ENCODE measurements at places on chromosomes 6 and 20.

GRCh38 chr20:51305316-51306052 lies 237.0 kb downstream of the NFATC2 start:
- DNase-seq, result no peak

DNA sequence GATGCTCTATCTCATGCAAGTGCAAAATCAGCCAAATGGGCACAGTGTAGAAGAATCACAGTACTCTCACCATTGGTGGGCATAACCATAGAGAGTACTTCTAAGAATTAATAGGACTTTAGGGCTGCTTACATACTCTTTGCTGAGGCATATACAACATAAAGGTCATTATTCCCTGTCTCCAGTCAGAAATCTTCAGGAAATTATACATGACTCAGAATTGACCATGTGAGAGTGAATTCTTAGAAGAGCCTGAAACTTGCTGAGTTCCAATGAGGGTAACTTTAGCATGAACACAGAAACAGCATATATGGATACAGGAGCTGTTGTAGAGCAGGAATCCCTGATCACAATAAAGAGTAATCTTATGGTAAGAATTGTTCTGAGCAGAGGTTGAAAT lies 498.7 kb downstream of the TENT5A start:
- no peak for DNase-seq

DNA sequence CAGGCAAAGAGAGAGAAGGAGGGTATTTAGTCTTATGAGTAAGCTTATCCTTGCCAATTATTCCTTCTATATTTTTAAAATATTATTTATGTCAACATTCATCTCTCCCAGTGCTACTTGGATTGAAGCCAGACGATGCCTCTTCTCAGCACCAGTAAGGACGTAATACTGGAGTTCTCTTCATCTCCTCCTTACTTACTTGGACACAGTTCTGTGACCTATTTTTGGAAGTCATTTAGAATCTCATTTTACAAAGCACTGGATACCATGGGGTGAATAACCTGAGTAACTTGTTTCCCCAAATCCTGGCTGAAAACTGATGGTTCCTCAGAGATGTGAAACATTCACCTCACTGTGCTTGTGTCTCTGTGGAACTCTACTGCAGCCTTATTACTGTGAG lies 137.4 kb upstream of the LAMP5 start:
- DNase-seq, result no peak

DNA sequence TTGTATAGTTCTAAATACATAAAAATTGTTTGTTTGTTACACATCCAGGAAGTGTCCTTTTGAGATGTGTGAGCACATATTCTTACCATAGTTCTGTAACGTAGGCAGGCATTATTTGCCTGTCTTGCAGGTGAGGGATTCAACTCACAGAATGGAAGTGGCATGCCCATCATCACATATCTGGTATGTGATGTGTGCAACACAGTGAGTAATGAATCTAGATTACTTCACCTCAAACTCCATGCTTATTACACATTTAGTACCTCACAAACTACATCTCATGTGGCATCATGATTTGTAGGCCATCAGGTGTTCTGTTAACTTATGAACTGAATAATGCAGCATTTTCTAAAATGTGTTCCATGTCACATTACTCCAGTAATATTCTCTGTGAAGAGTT lies 181.6 kb downstream of the PLCB4 start:
- DNase-seq, result no peak

GRCh38 chr6:157097255-157097955 lies 225.9 kb downstream of the TMEM242 start:
- DNase-seq, result no peak

- no peak for DNase-seq
Measured at GRCh38 chr6:108897371-108897770, 49.1 kb downstream of the ARMC2 start.

DNA sequence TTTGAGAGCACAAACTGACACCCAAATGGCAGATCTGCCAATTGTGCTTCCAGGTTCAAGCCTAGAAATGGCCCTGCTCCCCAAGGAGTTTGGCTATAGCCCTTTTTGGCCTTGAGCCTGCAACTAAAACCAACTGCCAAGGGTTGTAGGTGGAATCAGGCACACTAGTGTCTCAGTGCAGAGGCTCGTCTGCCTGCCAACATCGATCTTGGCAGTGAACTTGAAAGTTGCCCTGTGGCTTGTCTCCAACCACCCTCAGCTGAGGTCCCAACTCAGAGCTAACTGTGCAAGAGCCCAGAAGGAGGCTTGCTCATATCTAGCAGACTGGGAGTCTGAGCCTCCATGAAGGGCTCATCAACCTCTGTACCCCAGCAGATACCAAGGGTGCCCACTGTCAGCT lies 92.7 kb upstream of the GLP1R start:
- no peak for DNase-seq

DNA sequence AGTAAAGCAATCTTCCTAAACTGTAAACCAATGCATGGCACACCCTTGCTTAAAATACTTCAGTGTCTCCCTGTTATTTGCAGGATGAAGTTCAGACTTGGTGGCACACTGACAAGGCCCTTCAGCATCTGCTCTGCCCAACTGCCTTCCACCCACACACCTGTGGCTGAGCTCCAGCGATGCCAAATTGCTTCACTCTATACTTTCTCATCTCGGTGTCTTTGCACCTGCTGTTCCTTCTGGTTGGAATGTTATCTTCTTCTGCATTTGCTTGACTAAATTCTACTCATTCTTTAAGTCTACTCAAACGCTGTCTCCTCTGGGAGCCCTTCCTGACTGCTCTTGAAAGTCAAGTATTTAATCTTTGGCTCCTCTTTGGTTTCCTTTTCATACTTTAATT lies 100.1 kb upstream of the SUPT3H start:
- DNase-seq, result no peak

DNA sequence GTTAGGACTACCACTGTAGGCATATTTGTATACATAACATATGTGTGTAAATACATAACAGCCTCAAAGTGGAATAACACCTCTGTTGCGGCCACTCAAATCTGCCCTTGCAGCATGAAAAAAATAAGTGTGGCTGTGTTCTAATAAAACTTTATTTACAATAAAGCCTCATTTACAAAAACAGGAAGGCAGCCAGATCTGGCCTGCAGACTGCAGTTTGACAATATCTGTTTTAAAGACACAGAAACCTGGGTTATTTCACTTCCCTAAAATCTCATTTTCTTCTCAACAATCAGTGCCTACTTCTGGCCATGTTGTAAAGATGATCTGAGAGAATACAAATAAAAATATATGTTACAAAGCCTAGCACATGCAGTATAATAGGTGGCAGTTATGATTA lies 53.9 kb upstream of the SCML4 start:
- DNase-seq, result no peak

DNA sequence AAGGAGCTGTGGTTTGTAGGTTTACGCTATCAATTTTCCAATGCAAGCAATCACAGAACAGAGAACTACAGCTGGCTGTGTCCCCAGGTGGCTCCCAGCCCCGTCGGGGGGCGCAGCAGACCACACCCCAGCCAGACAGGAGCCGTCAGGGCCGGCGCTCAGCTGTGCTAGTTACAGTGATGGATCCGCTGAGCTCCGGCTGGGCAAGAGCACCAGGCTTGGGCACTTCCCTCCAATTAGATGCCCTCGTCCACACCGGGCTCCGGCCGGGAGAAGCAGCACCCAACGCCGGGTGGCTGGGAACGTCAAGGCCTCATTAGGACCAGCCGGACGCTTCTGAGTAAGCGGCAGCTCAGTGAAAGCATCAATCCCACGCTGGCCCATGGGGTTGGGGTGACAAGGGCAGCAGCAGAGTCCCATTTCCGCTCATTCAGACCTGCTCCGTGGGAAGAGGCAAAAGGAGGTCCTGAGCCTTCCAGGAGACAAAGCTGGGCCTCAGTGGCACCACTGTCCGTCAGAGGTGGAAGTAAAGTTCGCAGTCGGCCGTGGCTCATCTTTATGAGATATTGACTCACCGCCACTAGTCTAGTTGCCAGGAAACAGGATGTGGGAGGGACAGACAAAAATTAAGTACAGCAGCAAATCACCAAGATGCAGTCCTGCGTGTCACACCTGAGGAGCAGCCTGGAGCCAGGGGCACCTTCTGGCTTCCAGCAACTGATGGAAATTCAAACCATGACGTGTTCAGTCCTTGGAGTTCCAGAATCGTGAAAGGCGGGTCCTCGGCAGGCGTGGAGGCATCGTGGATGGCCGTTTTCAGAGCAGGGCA lies 164.1 kb downstream of the TAF4 start:
- no peak for DNase-seq
